ENCODE measurements at places on chromosomes 6 and 20. TPM values are rescaled to one million over a fixed set of nuclear protein-coding genes. Genes with fewer than 3 reads are reported as not detected.
A peak's percentile ranks its signal among the peaks of the same experiment; 100 is the strongest.

DNA sequence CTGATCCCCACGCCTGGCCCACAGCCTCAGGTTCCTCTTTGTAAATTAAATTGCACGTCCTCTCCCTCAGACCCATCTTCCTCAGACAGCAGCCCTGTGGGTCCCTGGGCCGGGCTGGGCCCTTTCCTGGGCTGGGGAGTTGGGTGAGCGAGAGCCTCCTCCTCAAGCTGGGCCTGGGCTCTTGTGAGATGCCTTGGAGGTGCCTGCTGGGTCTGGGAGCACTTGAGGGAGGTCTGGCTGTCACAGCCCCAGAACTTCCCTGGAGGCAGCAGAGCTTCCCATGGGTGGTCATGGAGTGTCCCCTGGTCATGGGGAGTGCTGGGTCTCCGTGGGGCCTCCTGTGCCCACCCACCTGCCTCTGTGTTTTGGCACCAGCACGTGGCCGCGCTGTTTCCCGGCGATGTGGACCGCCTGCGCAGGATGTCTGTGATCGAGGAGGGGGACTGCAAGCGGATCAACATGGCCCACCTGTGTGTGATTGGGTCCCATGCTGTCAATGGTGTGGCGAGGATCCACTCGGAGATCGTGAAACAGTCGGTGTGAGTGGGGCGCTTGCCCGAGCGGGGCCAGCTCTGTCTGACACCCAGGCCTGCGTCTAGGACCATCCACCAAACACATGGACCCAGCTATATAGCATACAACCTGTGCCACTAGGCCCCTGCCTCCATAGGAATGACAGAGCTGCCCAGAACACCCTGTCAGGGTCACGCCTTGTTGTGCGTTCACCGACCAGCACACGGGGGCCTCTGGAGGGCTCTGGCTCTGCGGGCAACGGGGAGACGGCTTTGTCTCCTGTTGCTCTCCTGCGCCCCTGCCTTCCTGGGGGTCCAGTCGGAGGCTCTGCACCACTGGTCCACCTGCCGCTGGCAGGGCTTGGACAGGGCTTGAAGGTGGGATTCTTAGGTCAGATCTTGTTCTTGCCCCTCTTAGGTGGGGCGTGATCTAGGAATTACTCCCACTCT lies 33.0 kb downstream of the PYGB start:
- peak; percentile 81 for DNase-seq

TFAP2B gene
- 16.7 TPM for total RNA-seq

DNA sequence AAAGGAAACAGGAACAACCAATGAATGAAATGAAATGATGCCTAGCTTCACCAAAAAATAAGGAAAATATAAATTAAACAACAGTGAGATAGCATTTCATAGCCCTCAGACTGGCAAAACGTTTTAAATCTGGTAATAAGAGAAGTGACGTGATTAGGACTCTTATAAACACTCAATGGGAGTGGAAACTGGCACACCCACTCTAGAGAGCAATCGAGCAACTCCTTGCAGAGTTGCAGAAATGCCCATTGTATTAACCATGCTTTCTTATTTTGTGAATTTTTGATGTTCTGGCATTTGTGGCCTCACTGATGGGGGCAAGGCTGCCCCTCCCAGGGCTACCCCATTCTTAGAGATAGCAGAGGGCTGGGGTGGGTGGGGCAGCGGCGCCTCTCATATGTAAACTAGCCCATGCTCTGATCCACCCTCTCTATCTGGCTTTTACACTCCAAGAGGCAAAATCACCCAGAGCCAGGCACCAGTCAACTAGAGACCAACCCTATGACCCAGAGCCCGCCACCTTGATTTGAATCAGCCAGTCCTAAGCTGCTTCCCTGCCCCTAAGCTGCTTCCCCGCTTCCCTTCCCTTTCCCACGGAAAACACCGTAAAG lies 6.4 kb upstream of the PNPLA1 start:
- DNase-seq: no peak

DNA sequence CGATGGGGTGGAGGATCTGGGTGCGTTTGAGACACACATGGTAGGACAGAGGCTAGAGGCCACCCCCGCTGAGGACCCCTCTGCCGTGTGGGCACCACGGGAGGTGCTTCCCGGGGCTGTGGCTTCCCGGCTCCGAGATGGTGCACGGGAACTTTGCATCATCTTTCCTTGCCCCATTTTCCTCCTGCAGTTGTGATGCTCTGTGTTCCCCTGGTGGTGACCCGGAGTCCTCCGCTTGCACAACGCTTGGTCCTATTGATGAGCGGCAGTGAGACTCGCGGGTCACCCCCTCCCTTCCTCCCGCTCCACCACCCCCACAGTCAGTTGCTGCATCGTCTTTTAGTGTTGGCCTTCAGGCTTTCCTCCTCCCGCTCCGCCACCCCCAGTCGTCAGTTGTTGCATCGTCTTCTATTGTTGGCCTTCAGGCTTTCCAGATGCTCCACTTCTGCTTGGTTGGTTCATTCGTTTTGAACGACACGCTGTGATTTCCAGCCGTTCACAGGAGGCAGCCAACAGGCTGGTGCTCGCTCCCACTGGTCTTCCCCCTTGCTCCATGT lies 37.3 kb downstream of the PYGB start:
- DNase-seq: peak; percentile 65

- DNase-seq: no peak
Observed at GRCh38 chr20:34873583-34874093, 982 bp upstream of the GGT7 start.

PKIB gene
- 42.1 TPM for total RNA-seq

GRCh38 chr6:5763871-5764270 lies 242.9 kb downstream of the NRN1 start:
- DNase-seq: no peak

GDAP1L1 gene
- not detected for total RNA-seq

- no peak for DNase-seq
Observed at GRCh38 chr20:53859684-53860083, 210.7 kb downstream of the BCAS1 start.

MUCL3 gene
- total RNA-seq: not detected

NMBR gene
- total RNA-seq: not detected

- DNase-seq: no peak
Observed at GRCh38 chr20:415820-416322, 7.8 kb downstream of the RBCK1 start.

DNA sequence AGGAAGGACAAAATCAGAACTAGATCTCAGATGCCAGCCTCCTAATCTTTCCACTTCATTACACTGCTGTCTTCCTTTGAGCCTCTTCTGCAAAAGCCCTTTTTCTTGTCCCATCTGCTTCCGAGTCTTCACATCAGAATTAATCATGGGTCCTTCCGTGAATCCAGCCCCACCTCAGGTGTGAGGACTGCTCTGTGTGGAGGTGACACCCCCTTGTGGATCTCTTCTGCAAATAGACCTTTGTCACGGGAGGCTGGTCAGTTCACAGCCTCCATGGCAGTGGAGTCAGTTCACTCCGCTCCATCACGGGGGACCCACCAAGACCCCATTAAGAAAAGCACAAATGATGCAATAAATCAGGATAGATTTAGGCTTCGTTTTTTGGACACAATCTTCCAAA lies 171.1 kb downstream of the ADAT2 start:
- DNase-seq: no peak

HDGFL1 gene
- total RNA-seq: not detected

Measured in chondrocyte (in vitro differentiated cells).